ENCODE measurements at places on chromosomes 5 and 9.

GRCh38 chr5:51488803-51489642 lies 105.8 kb downstream of the ISL1 start:
- no peak for DNase-seq

- no peak for DNase-seq
These were observed 44.7 kb downstream of the CDC14B start for GRCh38 chr9:96574931-96575351.

- no peak for DNase-seq
These were observed 75.2 kb downstream of the TENT4A start for GRCh38 chr5:6788439-6788838.

GRCh38 chr5:14965815-14966214 lies 94.2 kb upstream of the ANKH start:
- no peak for DNase-seq

- DNase-seq, result no peak
These were observed 20.9 kb downstream of the ENG start for GRCh38 chr9:127833555-127833954.
